ENCODE measurements at places on chromosomes 11 and 22.

- no peak for DNase-seq
These were observed 549.2 kb downstream of the MIAT start for GRCh38 chr22:27206374-27207133.

GRCh38 chr11:47532597-47533213 lies 20.2 kb downstream of the CELF1 start:
- DNase-seq, result no peak

DNA sequence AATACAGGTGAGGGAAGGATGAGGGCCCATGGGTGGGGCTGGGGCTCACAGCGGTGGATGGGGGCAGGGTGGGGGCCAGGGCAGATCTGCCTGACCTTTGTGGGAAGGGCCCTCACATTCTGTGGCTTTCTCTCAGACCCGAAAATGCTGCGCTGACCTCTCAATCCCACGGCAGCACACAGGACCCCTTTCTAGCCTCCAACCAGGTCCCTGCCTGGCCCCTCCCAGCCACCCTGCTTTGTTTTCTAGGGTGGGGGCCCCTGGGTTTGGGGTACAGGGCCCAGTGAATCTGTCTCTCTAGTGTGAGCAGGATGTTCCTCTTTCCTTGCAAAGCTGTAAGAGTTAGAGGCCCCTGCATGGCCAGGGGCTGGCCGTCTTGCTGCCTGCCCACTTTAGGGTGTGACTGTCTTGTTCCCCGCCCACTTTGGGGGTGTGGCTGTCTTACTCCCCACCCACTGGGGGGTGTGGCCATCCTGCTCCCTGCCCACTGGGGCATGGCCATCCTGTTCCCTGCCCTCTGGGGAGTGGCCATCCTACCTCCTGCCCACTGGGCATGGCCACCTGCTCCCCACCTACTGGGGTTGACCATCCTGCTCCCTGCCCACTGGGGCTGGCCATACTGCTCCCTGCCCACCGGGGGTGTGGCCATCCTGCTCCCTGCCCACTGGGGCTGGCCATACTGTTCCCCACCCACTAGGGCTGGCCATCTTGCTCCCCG lies 11.5 kb downstream of the PARVG start:
- no peak for DNase-seq

- no peak for DNase-seq
These were observed 883.9 kb downstream of the BRD1 start for GRCh38 chr22:48943567-48944432.

DNA sequence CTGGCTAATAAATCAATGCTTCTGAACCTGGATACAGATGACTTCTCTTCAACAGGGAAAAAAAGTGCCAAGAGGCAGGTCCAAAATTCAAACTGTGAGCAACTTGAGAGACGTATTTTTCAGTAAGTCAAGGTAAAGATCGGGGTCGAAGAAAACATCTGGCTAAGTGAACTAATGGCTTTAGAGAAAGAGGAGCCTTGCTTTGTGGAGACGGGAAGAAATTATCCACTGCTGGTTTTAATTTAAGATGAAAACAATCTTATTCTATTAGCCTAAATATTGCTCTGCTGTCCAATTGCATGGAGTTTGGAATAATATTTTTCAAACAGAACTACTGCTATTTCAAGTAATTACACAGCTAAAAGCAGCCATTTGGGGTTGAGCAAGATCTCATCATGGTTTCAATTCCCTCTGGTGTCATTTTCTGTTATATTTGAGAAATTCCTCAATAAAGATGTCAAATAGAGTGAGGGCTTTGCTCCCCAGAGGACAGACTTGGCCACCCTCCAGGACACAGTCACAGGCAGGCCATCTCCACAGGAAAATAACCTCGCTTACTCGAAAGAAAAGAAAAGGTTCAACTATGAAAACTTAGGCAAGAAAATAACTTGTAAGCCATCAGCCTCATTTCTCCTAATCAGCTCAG lies 29.8 kb downstream of the SCUBE1 start:
- peak; percentile 31 for DNase-seq

- no peak for DNase-seq
These were observed 38.3 kb downstream of the KCNJ4 start for GRCh38 chr22:38416621-38417251.

DNA sequence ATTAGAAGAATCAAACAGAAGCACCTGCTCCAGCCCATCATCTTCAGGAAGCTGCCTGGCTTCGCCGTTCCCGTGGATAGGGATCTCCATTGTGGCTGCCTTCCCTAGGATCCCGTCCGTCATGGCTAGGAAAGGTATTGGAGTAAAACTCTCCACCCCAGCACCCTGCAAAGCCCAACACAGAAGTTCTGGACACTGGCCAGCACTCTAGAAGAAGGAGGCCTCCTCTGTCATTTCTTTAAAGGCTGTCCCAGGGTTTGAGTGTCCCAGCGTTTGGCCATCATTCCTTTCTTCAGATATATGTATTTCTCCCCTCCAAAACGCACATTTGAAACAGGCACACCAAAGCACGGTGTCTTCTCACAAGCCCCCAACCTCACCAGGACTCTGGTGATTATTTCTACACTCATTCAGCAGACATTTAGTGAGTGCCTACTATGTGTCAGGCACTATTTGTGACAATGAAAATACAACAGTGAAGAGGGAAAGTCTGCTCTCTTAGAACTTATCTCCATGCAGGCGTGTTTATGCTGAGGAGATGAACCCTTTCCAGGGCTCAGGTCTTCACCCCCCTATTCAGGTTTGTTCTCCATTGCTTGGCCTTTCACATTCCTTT lies 724 bp downstream of the ARFIP2 start:
- no peak for DNase-seq

GRCh38 chr11:561148-562003 lies 606 bp downstream of the RASSF7 start:
- no peak for DNase-seq

DNA sequence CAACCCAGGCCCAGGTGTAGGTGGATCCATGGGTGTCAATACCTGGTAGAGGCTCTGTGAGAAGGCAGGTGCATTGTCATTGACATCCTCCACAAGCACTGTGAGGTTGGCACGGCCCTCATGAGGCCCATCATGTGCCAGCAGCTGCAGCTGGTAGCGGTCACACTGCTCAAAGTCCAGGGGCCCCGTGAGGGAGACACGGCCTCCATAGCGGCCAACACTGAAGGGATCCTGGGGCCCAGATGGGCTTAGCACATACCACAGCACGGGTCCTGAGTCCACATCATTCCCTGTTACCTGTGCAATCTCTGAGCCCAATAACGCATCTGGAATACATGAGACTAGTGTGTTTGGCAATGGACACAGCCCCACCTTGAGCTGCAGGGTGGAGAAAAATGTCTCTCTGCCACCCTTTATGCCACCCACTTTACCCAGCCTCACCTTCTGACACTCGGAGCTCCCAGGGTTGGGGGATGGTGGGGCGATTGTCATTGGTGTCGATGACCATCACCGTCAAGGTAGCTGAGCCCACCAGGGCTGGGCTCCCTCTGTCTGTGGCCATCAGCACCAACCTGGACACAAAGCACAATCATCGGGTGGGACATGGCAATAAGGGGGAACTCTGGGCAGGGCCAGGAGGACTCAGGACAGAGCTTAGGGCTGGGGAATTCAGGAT lies 6.1 kb upstream of the TPP1 start:
- no peak for DNase-seq

- no peak for DNase-seq
These were observed 22.0 kb upstream of the GLYATL1 start for GRCh38 chr11:58917159-58917783.

GRCh38 chr11:59191890-59192289 lies 20.0 kb downstream of the DTX4 start:
- no peak for DNase-seq

DNA sequence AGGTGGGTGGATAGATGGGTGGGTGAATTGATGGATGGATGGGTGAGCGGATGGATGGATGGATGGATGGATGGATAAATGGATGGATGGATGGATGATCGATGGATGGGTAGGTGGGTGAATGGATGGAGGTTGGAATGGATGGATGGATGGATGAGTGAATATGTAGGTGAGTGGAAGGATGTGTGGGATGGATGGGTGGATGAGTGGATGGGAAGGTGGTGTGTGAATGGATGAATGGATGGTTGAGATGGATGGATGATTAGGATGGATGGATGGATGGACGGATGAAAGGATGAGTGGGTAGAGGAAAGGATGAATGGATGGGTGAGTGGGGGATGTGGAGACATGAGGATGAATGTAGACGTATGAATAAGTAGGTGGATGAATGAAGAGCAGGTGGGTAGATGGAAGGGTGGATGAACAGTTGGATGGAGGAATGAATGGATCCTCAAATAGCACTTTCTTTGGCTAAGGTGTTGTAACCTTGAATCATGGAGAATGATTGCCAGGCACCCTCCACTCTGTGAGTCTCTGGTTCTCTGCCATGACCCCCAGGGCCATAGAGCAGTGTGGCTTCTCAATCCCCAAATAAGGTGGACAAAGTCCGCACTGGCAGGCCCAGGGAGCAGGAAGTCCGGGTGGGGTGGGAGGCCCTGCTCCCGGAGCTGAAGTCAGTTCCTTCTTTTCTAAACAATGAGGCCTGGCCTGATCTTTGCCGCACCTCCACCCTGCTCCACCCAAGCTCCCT lies 36.9 kb downstream of the IGF2 start:
- DNase-seq, result no peak

GRCh38 chr11:126146454-126147192 lies 64.8 kb downstream of the RPUSD4 start:
- no peak for DNase-seq

DNA sequence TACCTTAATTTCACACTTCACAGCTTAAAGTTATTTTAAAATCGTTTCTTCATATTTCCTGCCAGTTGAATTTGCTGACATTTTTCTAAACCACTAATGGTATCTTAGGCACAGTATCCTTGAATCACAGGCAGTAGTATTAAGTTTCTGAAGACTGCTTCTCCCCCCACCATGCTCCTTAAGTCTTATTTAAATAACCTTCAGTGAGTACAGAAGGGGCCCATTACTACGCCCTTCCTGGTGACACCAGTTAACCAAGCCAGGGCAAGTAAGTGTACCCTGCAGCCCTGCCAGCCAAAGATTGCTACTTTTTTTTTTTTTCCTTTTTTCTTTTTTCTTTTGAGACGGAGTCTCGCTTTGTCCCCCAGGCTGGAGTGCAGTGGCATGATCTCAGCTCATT lies 19.9 kb downstream of the KDM2A start:
- DNase-seq, result no peak

- no peak for DNase-seq
These were observed 65.8 kb downstream of the MORC2 start for GRCh38 chr22:30902496-30903357.

DNA sequence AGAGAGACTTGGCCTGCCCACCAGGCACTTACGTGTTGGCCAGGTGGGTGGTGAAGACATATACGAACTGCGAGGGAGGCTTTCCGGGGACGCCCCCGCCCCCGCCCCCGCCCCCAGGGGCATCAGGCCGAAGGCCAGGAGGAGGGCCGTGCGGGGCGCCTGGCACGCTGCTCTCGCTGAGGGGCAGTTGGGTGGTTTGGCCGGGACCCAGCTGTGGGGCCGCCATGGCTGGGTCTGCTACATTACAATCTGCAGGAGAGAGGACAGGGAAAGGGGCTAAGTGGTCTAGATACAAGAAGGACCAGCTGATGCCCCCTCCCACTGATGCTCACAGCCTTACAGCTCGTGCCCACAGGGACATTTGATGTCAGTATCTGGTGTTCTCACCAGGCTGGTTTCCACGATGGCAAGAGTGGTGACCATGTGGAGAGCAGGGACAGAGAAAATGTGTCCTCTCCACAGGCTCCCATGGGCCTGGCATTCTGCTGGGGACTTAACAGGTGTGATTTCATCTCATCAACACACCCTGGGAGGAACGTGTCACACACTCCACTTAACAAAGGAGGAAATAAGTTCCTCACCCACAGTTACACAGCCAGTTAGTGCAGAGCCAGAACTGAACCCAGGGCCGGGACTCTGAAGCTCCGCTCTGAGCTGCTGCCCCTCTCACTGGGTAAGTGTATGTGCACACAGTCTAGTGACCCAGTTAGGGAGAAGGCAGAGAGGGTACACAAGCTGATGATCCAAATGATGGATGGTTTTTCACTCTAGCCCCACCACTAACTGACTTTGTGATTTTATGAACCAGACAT lies 19.7 kb downstream of the CXCR5 start:
- DNase-seq, result no peak

- DNase-seq, result no peak
These were observed 10.8 kb downstream of the TTLL8 start for GRCh38 chr22:50047346-50047745.

- no peak for DNase-seq
These were observed 12.7 kb upstream of the SEPTIN5 start for GRCh38 chr22:19701420-19702145.
